ENCODE measurements at places on chromosomes 2 and 18.

- DNase-seq: no peak
Observed at GRCh38 chr18:1012775-1013174, 108.1 kb downstream of the ADCYAP1 start.

GRCh38 chr2:69628325-69629021 is 15.1 kb downstream of the AAK1 start:
- DNase-seq: no peak

DNA sequence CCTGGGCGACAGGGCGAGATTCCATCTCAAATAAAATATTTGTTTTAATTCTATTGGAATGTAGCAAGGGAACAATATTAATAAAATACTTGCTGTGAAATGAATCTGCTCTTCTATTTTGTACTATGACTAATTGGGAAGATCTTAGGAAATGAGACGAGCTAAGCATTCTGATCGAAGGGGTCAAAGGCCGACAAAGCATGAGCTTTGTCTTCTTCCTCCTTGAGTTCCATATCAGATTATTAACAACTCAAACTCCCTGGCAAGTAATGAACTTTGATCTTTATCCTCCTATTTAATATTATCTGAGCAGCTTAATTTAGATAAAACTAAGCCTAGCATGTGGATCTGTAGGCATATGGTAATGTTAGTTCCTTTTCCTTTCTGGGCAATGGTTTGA is 15.5 kb downstream of the GEMIN6 start:
- DNase-seq: no peak

DNA sequence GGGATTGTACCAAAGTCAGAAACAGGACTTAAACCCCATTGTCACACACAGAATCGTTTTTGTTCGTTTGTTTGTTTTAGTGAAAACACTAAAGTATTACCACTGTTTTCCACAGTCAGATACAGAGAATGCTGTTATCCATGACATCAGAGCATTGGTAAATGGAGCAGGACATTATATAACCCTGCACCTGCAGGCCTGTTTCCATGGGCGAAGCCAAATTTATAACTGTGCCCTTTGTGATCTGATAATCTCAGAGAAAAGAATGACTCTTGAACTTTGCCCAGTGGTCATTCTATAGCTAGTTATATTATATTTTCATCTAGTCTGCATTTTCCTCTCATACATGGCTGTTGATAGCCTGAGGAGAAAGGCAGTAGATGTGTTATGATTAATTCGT is 217.6 kb downstream of the TMEM182 start:
- no peak for DNase-seq

- no peak for DNase-seq
Observed at GRCh38 chr2:156896294-156896693, 361.2 kb upstream of the GALNT5 start.

DNA sequence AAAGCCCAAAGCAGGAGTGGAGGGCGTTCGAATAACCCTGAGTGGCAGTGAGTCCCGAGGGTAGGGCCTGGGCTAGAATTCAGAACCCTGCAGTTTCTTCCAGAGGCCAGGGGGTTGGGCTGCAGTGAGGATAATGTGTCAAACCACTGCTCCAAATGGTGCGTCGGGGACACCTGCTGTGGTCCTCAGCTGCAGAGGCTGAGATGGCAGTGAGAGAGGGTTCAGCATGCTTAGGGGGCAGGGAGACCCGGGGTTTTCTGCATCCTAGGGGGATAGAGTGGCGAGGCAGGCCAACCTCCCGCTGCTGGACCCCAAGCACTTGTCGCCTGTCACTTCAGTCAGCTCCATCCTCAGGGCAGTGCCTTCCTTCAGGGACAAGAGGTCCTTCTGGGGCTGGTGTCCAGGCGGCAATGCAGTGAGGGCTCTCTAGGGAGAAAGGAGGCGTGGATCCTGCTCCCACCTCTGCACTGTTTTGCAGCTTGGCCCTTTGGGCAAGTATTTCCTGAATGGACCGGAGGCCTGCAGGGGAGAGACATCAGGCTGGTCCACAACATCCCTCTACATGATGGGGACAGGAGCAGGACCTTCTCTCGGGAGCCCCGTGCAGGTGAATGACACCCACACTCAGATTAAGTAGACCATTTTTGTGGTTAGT is 8.4 kb upstream of the NTSR2 start:
- DNase-seq: no peak

DNA sequence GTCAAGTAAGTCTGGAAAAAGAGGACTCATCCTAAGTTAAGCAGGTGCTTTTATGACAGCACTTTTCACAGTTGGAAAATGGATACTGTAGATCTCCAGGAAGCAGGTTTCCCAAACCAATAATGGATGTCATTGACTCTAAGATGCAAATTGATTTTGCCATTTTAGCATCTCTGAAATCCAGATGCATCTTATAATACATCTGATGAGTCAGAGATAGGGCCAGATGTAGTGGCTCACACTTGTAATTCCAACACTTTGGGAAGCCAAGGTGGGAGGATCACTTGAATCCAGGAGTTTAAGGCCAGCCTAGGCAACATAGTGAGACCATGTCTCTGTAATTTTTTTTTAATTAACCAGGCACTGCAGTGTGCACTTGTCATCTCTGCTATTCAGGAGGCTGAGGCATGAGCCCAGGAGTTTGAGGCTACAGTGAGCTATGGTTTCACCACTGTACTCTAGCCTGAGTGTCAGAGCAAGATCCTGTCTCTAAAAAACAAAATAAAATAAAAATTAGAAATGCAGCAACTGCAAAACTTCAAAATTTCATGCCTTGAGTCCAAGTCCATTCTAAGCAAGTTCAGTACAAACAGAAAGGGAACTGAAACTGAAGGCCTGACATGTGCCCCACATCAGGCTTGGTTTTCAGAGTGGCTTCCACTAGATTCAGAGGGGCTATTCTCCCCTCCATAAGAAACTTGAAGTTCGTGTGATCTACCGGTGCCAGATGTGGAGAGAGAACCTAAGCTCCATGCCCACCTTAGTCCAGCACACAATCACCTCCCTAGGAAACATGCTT is 267.8 kb upstream of the NCKAP5 start:
- DNase-seq: no peak

GRCh38 chr2:222883420-222883819 is 22.6 kb downstream of the ACSL3 start:
- no peak for DNase-seq

GRCh38 chr2:240235149-240235803 is 94.8 kb upstream of the OTOS start:
- DNase-seq: no peak

GRCh38 chr2:128746356-128746755 is 427.7 kb upstream of the HS6ST1 start:
- DNase-seq: no peak

DNA sequence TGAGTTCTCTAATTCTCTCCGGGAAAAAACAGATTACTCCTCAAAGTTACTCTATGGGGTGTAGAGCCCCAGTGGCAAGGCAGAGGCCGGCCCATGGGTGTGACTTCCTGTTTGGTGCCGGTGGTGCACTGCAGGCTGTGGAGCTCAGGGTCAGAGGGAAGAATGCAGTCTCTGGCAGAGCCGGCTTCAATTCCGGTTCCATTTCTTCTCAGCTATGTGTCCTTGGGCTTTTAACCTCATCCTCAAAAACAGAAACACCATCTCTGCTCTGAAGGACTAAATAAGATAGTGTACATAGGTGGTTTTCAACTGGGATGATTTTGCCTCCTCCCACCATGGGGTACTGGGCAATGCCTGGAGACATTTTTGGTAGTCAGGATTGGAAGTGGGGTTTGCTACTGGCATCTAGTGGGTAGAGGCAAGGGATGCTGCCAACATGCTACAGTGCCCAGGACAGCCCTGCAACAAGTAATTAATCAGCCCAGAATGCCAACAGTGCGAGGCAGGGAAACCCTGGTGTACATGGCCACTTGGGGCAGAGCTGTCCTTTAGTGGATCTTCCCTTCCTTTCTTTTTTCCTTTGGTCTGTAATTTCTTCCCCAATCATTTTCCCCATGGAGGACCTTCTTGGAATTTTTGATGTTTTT is 81.2 kb downstream of the INSIG2 start:
- no peak for DNase-seq

DNA sequence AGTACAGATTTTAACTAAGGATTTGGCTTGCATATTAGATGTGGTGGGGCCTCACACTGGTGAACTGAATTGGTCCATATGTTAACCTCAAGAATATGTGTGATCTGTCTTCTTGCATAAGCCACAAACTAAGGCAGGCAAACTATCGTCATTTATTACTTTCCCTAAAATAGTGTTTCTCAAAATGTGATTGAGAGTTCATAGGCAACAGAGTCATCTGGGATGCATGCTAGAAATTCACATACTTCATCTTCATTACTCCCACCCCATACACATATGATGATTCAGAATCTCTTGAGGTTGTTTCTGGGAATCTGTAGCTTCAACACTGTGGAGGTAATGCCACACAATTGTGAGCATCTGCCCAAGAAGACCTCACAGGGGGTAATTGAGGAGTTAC is 822.8 kb upstream of the CDH2 start:
- no peak for DNase-seq

DNA sequence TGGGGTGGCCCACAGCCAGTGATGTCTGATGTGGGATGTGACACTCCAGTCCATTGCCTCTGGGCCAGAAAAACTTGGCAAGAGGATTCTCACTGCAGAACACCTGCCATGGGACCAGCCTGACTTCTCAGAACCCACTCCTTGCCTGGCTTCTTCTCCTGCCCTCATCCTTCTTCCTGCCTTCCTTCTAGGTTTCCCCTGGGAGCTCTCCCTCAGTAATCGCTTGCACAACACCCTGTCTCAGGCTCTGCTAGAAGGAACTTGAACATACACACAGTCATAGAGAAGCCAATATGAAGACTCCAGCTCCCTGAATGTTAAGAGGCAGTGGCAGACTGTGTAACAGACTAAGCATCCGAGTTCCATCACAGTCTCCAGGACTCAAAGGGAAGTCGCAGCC is 4.3 kb upstream of the COL6A3 start:
- no peak for DNase-seq

- DNase-seq: no peak
Observed at GRCh38 chr2:195819276-195819675, 162.2 kb downstream of the SLC39A10 start.

DNA sequence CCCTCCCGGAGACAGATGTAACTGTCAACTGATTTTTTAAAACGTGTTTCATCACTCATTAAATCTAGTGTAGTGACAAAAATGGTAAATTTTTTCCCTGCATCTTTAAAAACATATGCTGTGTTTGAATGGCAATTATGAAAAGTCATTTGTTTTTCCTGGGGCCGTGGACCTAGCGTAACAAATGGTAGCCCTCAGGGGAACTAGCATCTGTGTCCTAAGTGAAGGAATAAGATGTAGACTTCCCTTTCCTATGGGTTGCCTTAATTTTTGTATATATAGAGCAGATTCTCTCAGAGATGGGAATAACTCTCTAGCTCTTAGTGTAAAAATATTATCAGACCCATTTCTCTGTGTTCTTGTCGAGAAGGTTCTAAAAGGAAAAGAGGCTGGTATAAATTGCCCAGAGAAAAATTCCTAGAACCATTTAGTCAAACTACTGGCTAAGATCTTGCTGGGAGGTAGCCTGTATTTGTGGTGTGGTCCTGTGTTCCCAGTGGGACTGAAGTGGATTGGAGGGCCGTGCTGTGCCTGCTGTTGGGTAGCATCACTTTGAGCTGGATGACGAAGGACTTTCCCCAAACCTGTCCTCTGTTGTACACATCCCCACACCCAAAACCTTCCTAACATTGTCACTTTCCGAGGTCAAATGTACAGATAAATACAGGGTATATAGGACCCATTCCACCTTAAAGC is 85.8 kb downstream of the LIMS1 start:
- DNase-seq: no peak

DNA sequence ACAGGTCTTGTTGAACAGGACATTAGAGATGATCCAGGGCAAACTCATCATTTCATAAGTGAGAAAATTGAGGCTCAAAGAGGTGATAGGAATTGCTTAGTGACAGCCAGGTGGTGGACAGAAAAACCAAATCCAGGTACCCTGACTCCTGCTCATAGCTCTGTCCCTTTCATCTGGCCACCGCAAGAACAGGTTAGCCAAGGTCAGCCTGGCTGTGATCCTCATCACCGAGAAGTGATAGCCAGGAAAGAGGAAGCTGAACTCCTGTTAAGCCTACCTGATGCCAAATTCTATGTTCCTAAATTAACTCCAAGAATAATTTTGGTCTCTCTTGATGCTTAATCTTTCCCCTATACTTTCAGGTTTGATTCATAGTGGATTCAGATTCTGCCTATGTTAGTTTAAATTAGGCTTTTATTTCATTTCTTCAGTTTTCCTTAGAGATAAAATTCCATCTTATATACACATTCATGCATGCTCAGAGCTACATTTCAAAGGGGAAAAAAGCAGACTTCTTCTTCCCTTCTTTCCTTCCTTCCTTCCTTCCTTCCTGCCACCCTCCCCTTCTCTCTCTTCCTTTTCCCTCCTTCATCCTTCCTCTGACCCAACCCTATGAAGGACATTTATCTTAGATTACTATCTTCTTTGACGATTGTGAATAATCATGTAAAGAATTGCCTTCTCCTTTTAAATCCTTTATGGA is 17.3 kb upstream of the CRIM1 start:
- DNase-seq: no peak

- no peak for DNase-seq
Observed at GRCh38 chr2:7324706-7325105, 407.5 kb downstream of the RNF144A start.

- DNase-seq: no peak
Observed at GRCh38 chr18:10488017-10488416, 33.6 kb downstream of the APCDD1 start.

DNA sequence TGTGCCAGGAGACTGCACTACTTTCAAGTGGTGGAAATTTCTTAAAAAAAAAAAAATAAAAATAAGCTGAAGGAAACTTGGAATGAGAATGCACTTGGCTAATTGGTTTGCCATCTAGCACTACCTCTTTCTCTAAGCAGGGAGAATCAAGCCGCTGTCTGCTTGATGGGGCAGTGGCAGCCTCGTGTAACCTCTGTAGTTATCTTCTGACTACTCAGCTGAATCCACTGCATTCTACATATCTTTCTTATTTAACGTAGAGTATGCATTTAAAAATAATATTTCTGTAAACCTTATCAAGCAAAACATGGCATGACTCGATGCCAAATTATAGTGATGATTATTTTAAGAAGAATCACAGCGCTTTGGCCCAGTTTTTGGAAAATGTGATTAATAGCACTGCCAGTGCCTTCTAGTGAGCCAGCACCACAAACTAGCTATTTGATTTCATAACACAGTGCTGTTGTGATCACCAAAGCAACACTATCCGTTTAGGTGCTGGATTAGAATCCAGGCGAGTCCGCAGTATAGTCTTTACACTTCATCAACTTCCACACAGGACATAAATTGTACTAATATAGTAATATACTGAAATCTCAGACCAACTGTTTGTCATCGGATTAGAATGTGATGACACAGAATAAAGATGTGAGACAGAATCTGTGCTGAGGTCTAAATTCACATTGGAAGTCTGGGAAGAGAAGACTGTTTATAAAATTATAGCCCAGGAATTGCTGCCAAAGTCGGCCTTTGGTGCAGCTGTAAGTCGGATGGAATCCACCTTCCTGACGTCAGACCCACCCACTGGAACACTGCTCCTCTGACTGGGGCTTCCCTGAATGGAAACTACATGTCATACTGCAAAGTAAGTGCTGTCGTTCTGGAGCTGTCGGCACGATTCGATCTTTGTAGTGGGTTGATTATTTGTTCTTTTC is 136.5 kb upstream of the ETAA1 start:
- DNase-seq: no peak

Data from memory B cell (primary cell).